ENCODE measurements at places on chromosomes 5 and 9.

GRCh38 chr9:133943036-133943780 lies 48.9 kb downstream of the VAV2 start:
- no peak for DNase-seq

DNA sequence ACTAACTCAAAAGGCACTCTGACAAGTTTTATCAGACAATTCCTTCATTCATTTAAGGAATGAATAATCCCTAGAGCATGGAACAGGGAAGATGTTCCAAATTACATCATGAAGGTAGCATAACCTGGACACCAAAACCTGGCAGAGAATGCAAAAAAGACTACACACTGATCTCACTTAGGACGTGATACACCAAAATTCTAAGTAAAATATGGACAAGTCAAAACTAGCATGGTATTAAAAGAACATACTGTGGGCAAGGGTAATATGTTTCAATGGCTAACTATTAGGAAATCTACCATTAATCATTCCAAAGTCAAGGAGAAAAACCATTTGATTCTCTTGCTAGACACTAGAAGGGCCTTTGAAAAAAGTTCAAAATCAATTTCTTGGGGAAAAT lies 176.5 kb downstream of the HSPA4 start:
- DNase-seq = no peak

DNA sequence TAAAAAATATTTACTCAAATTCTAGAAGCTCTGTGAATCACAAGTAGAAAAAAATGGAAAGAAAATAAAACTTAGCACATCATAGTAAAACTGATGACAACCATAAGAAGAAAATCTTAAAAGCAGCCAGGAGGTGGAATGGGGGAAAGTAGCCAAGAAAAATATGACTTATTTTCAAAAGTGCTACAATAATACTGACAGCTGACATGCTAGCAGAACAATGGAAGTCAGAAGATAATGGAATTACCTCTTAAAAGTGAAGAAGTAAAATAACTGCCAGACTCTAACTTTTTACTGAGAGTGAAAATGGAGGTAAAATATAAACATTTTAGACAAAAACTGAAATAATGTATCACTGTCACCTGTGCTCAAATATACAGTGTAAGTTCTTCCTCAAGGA lies 532.2 kb upstream of the SGCD start:
- DNase-seq = no peak

- DNase-seq = no peak
Measured at GRCh38 chr9:128340691-128341434, 536 bp downstream of the SLC27A4 start.
